ENCODE measurements at places on chromosomes 3 and 15. TPM values are rescaled to one million over a fixed set of nuclear protein-coding genes. Genes with fewer than 3 reads are reported as not detected.

- no peak for DNase-seq
These were observed 21.2 kb downstream of the PXK start for GRCh38 chr3:58353722-58354553.

- peak; percentile 9 for DNase-seq
These were observed 460.8 kb upstream of the CFAP20DC start for GRCh38 chr3:59510576-59510975.

- no peak for DNase-seq
These were observed 6.8 kb downstream of the CD96 start for GRCh38 chr3:111548756-111549155.

GRCh38 chr3:106161246-106161645 is 292.4 kb upstream of the CBLB start:
- no peak for DNase-seq

- DNase-seq: no peak
These were observed 32.2 kb downstream of the TFRC start for GRCh38 chr3:196049653-196050052.

DNA sequence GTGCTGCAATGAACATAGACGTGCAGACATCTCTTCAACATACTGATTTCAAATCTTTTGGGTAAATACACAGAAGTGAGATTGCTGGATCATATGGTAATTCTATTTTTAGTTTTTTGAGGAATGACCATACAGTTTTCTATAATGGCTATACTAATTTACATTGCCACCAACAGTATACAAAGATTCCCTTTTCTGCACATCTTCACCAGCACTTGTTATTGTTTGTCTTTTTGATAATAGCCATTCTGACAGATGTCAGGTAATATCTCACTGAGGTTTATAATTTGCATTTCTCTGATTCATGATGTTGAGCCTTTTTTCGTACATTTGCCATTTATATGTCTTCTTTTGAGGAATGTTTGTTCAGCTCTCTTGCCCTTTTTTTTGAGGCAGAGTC is 30.5 kb downstream of the TOPAZ1 start:
- DNase-seq: no peak

DNA sequence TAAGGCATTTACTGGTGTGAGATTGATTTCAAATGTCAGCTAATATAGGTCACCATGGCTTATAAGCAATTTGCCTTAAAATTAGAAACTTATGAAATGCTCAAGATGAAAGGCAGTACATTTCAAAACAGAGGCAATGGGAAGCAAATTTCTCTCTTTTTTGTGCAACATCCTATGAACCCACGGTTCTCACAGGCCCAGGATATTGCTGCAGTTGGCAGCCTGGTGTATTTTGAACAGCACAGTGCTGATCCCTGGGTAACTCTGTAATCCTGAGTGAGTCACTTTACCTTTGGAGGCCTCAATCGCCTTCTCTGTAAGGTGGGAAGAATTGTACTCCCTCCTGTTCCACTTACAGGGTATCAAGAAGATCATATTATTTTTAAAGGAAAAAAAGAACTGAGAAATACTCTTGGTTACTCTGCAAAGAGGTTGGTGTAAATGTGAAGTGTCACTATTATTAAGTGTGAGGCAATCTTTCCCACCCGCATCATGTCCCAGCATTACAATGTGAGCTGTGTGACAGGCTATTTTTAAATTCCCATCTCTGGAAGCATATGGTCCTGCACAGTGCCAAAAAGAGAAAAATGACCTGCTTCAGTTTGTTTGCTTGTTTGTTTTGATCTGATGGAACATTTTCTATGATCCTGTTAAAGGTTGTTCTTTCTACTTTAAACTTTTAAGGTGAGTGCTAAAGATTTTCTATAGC is 190.1 kb upstream of the LPP start:
- DNase-seq: no peak

DNA sequence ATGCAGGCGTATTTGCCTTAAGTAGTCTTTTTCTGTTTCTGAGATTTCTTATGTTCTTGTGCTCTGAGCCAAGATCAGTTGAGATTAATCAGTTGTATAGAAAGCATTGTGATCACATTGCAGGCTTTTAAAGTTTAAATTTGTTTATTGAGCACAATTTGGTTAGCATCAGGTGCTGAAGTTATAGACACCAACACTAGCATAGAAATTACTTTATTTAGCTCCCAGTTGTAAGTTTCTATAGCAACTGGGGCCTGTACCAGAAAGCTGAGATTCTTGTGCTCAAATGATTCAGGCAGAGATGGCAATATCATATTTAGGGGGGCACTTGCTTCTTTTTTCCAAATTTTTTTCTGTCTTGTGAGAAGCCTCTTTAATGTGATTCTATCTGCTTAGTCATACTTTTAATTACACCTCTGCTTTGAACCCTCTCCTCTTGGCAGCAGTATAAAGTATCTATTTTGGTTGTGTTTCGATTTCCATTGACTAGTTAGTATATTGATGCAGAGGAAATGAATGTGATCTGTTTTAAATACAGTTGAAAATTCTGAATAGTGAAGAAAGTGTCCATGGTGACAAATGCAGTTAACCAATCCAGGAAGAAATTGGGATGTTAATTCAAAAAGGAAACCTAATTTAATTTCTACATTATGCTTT is 241.7 kb upstream of the GBE1 start:
- no peak for DNase-seq

NR1I2 gene
- total RNA-seq: not detected

POLQ gene
- 1.3 TPM for total RNA-seq

CNTN6 gene
- total RNA-seq: not detected
